Vagina (tissue), 2 donors: ENCODE measurements at places on chromosomes 6 and 20.

- no peak for DNase-seq
These were observed 8.4 kb upstream of the BMP7 start for GRCh38 chr20:57274846-57275245.

- DNase-seq = no peak
These were observed 18.2 kb upstream of the CCM2L start for GRCh38 chr20:31992086-31992485.

DNA sequence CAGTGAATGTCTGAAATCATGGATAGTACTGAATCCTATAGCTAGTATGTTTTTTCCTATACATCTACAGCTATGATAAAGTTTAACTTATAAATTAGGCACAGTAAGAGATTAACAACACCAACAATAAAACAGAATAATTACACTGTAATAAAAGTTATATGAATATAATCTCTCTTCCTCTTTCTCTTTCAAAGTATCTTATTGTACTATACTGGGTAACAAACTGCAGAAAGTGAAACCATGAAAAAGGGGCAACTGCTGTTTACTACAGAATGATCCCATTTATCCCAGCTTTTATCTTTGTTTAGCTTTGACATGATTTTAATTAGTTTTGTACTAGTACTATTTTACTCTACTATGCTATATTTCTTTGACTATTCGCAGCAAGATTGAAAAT is 25.8 kb downstream of the ESF1 start:
- DNase-seq = no peak

- no peak for DNase-seq
These were observed 6.2 kb upstream of the ZNF311 start for GRCh38 chr6:29011276-29011734.

- DNase-seq = no peak
These were observed 28.3 kb downstream of the RNASET2 start for GRCh38 chr6:166927935-166928643.

- no peak for DNase-seq
These were observed 211.4 kb downstream of the ESR1 start for GRCh38 chr6:152018876-152019275.

DNA sequence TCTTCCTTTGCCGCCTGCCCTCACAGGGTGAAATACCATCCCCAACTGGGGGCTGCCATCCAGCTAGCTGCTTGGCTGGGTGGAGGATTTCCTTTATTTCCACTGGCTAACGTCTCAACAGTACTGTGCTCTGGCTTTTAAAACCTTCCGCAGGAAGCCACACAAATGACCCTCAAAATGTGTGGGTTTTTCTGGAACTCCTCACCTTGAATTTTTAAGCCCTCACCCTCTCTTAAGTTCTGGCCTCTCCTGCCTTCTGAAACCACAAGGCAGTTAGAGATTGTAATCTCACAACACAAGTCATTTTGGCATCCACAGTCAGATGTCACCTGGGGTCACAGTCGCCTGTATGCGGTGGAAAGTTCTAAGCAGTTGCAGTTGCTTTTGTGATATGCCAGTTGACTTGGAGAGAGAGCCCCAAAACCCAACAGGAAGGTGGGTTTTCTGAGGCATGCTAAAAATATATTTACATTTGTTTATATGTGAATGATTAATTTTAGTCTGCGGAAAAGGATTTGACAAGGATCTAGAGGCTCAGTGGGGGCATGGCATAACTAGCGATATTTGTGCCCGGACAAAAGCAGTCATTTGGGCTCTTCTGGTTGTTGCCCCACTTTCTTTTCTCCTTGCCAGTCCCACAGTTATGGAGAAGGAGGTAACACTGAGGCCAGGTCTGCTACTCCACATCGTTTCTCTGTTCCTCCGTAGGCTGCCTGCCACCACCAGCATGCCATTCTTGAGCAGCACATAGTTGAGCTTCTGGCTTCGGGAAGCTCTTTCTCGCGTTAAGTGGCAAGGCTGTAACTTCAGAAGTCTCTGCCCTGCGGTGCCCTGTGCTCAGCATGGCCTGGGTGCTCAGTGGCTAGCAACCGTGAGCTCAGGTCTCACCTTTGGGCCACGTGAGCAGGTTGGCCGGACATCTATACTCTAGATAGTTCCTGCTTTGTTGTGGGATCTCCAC is 335.3 kb downstream of the CD83 start:
- no peak for DNase-seq

DNA sequence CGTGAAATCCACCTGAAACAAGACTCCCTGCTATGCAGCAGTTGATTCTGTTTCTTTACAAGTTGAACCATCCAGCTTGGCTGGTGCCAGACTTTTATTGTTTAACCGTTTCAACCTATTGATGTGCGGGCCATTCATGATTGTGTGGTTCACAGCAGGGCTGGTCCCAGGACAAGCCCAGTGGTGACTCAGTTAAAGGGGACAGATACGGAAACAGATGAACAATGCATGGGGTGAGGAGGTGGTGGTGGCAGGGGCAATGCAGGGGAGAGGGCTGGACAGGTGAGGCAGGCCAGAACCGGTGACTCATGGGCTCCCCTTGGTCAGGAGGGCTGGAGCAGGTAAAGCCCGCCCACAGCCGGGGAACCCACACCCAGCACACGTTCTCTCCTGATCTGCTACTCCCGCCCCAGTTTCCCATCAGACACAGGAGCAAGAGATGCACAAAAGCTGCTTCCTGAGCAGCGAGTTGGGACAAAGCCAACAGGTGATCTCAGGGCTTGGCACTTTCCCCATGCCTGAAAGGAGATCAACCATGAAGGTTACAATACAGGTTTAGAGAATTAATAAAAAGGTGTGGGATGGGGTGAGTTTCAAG is 232.2 kb downstream of the LY86 start:
- DNase-seq = no peak

- peak; percentile 28 for DNase-seq
These were observed 135.8 kb downstream of the PXDC1 start for GRCh38 chr6:3615391-3616380.

- no peak for DNase-seq
These were observed 57.0 kb downstream of the SLX4IP start for GRCh38 chr20:10492065-10492464.

GRCh38 chr6:107709341-107709740 is 114.8 kb downstream of the SCML4 start:
- no peak for DNase-seq

DNA sequence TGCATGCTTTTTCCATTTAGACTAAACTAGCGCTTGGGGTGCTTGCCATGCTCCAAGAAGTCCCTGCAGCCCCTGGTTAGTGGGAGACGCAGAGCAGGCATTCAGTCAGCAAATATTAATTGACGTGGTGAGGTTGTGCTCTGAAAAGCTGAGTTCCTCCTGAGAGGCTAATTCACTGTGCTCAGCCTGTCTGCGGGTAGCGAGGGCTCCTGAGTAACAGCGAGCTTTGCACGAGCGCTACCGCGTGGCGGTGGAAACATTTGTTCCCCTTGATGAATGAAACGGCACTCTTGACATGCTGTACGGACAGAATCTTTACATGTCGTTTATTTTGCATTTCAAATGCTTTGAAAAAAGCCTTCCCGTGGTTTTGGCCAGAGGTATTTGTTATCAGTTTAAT is 170.6 kb upstream of the AGPAT4 start:
- DNase-seq = no peak

GRCh38 chr6:44059359-44060346 is 67.6 kb downstream of the MRPL14 start:
- DNase-seq = no peak

- no peak for DNase-seq
These were observed 34.2 kb upstream of the BTN3A2 start for GRCh38 chr6:26330859-26331217.

DNA sequence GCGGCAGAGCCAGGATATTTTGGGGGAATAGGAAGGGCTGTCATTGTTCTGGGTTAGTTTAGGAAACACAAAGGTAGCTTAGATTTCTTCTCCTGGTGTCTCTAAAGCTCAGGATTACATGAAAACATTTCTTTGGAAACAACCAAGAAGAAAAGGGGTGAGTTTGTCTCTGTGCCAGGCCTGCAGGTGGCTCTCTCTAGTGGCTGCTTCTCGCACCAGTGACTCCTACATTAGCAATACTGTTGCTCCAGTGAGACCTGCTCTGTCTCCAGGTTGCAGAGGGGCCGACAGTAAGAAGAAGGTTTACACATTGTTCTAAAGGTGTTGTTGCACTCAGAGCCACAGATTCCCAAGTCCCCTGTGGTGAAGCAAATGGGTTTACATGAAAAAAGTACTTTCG is 104.6 kb upstream of the GLP1R start:
- DNase-seq = no peak

GRCh38 chr6:33983109-33983716 is 162.7 kb downstream of the GRM4 start:
- no peak for DNase-seq

- DNase-seq = no peak
These were observed at the start of gene CLPSL2 for GRCh38 chr6:35776364-35777215. TSS of gene CLPSL2 (plus strand) at chr6:35776598. CDS start at chr6:35776619, 21 bp downstream.

- no peak for DNase-seq
These were observed 70.4 kb downstream of the SAMD5 start for GRCh38 chr6:147578883-147579282.

GRCh38 chr6:143674483-143675381 is 3.0 kb upstream of the PHACTR2 start:
- no peak for DNase-seq
